Activated T-helper 1 cell treated with anti-CD3 and anti-CD28 coated beads, Interleukin-2, amount 50 U/mL, for 16 hours (primary cell): ENCODE measurements at places on chromosomes 16 and 17.

DNA sequence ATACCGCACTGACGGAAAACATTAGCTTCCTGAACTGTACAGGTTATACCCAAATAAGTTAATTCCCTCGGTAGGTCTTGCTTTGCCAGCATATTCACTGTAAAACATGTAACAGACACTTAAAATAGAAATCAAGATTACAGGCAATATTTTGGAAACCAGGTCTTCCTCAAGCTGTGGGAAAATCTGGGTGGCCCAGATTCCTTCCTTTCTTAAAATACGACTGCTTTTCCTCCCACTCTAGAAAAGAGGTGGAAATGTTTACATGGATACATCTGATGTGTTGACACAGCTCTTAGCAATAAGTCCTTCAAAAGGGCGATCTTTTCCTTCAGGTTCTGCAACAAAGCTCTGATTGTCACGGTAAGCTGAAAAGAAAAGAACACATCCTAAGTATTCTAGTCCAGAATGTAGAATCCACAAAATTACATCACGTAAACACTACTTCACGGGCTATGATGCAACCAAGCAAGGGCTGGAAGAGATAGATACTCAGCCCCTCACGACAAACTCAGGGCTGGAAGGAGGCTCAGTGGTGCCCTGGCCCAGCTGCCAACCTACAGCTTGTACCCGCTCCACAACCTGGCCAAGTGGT lies 18.4 kb downstream of the STX8 start:
- DNase-seq: no peak

- DNase-seq: no peak
Observed at GRCh38 chr16:78415013-78415412, 315.6 kb downstream of the WWOX start.

DNA sequence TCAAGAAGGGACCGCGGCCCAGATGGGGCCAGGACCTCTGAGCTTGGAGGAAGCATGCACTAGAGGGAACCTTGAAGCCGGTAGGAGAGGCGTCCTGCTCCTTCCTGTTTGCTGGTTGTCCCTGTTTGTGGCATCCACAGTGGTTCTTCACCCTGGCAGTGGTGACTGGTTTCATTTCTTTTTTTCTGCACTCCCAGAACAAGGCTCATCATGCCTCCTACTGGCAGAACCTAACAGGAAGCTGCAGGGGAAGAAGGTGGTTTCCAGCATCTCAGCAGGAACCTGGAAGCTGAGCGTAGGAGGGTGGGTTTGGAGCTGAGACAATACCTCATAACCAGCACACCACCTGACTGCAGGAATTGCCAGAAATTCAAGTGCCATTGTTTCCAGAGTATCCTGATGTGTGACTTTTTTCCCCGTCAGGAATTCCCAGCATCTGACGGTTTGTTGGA lies 5.8 kb downstream of the TMEM231 start:
- no peak for DNase-seq

GRCh38 chr16:49884033-49885015 lies 28.4 kb upstream of the ZNF423 start:
- DNase-seq: no peak

DNA sequence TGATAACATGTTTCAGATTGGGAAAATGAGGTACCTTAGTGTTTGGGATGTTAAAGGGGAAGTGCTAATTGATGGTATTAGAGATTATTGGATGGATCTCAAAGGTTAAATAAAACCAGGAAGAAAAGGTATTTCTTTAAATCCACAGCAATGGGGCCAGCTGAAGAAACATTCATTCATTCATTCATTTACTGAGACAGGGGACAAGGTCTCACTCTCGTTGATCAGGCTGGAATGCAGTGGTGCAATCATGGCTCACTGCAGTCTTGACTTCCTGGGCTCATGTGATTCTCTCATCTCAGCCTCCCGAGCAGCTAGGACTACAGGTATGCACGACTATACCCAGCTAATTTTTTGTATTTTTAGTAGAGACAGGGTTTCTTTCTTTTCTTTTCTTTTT lies 19.8 kb downstream of the EARS2 start:
- DNase-seq: no peak

GRCh38 chr17:47774987-47775580 lies 42.0 kb downstream of the TBX21 start:
- no peak for DNase-seq

DNA sequence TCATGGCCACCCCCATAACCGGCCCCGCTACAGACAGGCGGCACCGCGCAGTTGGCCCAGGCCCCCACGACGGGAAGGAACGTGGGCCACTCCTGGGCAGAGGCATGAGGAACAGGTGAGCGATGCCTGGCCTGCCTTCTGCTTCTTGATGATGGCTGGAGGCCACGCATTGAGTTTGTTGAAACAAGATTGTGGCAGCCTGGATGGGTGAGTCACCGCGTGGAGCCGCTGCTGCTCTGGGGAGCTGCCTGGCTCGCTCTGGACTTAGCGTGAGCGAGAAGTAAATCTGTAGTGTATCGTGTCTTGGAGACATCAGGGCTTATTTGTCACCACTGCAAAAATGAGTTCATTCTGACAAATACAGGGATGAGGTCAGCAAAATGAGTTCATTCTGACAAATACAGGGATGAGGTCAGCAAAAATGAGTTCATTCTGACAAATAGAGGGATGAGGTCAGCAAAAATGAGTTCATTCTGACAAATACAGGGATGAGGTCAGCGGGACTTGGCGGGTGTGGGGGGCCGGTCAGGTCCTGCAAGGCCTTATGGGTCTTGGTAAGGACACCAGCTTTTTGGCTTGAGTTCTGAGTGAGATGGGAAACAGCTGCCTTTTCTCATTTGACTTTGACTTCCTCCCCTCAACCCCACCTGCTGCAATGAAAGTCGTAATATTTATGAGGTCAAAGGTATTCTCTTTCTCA lies 93.0 kb downstream of the SEC14L1 start:
- DNase-seq: no peak

GRCh38 chr16:50751528-50751927 lies 9.6 kb downstream of the CYLD start:
- DNase-seq: no peak

- DNase-seq: peak; percentile 89
Observed at GRCh38 chr16:28553776-28554633, at the start of gene SGF29. Gene SGF29, plus strand, starts transcription at chr16:28553920. Its CDS starts 27,150 bp downstream, at chr16:28581070.

DNA sequence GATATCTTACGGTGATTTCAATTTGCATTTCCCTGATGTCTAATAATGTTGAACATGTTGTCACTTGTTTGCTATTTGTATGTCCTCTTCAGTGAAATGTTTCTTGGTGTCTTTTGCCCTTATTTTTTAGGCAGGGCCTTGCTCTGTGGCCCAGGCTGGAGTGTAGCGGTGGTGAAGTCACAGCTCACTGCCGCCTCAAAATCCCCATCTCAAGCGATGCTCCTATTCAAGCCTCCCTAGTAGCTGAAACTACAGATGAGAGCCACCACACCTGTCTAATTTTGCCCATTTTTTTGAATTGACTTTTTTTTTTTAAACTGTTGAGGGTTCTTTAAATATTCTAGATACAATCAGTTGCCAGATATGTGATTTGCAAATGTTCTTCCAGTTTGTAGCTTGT lies 8.3 kb downstream of the UBE2G1 start:
- no peak for DNase-seq

GRCh38 chr17:44997733-44998520 lies 29.8 kb upstream of the C1QL1 start:
- no peak for DNase-seq

DNA sequence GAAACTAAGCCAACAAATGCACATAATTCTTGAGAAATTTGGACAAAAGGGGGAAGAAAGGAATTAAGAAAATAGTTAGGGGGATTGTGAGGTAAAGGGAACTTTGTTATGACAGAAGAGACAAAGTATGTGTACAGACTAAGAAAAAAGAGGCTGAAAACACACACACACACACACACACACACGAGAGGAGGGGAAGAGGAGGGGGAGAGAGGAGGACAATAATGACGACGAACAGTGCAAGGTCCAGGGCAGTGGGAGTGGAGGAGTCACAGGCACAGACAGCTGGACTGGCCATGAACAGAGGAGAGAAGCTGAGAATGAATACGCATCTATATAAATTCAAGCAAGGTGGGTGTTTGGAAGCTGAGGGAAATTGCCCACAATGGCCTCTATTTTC lies 44.6 kb downstream of the MARVELD3 start:
- DNase-seq: no peak

- no peak for DNase-seq
Observed at GRCh38 chr16:49550140-49550539, 176.5 kb downstream of the C16orf78 start.

- peak; percentile 62 for DNase-seq
Observed at GRCh38 chr17:42679492-42680330, 1.9 kb downstream of the CCR10 start.
